Mucosa of descending colon (tissue), 3 donors: ENCODE measurements at places on chromosomes 7 and 10.

GRCh38 chr10:97003804-97004201 lies 171.7 kb downstream of the LCOR start:
- DNase-seq = no peak

DNA sequence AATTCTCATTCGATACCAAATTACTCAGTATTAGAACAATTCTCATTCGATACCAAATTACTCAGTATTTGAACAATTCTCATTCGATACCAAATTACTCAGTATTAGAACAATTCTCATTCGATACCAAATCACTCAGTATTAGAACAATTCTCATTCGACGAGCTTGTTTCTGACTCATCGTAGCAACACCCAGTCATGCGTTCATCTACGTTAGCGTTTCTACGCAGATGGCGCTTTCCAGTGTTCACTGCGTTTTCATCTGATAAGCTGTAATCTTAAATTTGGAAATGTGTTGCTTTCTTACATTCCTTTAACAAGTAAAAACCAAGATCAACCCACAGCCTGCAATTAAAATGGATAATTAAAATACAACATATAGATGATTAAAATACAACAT lies 276.3 kb downstream of the ZMYND11 start:
- no peak for DNase-seq

DNA sequence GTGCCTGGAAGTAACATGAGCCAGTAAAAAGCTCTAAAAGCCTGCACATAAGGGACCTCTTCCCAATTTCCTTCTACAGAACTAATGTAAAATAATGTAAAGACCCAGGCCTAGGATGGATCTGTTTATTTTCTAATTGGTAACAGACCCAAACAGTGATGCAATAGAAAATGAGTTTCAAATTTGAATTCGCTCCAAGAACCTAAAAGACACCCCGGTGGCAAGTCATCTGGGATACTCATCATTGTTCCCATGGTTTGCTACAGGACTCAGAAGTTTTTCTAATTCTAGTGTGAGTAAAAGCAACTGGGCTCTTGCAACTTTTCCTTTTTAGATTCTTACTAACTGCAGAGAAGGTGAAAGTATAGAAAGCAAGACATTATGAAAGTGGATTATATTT lies 271.3 kb upstream of the CACNA2D1 start:
- DNase-seq = no peak

DNA sequence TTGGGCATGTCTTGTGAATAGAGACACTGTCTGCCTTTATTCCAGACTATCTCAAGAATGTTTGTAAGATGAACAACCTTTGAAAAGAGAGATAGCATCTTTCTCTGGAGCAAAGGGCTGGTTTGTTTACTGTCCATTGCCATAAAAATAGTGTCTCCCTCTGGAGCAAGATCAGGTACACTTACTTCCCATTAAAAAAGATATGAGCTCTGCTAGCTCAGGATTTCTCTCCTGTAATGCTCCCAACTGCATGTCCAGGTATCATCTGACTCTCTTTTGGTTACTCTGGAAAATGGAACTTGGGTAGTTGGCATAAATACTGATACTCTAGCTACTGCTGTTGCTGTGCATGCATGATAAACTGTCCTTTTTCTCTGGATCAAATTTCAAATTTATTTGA lies 381.1 kb downstream of the TFEC start:
- DNase-seq = no peak

GRCh38 chr7:133484086-133484485 lies 231.2 kb downstream of the EXOC4 start:
- DNase-seq = no peak

DNA sequence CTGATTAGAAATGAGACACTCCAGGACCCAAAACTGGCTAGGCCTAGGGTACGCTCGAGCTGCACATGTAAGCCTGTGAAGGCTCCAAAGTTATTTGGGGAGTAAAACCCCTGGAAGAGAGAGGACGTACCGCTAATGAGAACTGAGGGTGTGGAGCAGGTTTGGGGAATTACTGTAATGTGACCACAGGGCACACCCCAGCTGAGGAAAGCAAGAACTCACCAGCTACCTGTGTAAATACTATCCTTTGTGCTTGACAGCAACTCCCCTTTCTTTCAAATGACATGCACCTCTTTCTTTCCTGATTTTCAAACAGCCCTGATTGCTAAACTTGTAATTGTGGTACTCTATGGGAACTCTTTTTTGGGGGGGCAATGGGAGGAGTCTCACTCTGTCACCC lies 147.2 kb downstream of the JAZF1 start:
- DNase-seq = no peak
